ENCODE measurements at places on chromosomes 5 and 9. TPM values are rescaled to one million over a fixed set of nuclear protein-coding genes. Genes with fewer than 3 reads are reported as not detected.
A peak's percentile ranks its signal among the peaks of the same experiment; 100 is the strongest.

CCDC69 gene
- 0.92 TPM for total RNA-seq

RELL2 gene
- 18.6 TPM for total RNA-seq

MEIKIN gene
- not detected for total RNA-seq

OBP2B gene
- 0.62 TPM for total RNA-seq

MRPS30 gene
- 84.1 TPM for total RNA-seq

DNA sequence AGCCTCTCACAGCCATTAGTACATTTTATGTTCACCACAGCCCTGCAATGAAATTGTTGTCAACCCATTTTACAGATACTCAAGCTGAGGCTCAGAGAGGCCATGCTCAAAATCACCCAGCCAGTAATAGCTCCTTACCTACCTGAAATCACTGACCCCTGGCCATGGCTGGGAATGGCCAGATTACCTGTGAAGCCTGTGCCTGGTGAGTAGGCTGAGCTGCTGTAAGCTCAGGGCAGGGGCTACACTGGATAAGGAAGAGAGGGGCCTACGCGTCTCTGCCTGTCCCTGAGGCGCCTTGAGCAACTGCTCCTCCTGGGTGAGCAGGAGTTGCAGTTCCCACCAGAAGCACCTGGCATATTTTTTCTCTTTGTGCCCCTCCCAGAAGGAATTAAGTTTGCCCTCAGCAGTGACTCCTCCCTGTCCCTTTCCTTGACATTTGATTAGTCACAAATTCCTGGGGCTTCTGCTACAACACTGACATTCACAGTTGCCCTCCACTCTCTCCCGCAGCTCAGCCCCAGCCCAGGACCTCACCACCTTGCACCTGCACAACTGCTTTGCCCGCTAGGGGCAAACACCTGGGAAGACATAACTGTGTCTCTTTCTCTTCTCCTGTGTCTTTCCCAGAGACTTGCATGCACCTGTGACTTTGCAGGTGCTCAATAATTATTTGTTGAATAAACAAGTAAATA lies 5.7 kb downstream of the CLTB start:
- ATAC-seq: no peak

- no peak for ATAC-seq
Observed at GRCh38 chr5:180646289-180646962, 3.0 kb downstream of the FLT4 start.

DNA sequence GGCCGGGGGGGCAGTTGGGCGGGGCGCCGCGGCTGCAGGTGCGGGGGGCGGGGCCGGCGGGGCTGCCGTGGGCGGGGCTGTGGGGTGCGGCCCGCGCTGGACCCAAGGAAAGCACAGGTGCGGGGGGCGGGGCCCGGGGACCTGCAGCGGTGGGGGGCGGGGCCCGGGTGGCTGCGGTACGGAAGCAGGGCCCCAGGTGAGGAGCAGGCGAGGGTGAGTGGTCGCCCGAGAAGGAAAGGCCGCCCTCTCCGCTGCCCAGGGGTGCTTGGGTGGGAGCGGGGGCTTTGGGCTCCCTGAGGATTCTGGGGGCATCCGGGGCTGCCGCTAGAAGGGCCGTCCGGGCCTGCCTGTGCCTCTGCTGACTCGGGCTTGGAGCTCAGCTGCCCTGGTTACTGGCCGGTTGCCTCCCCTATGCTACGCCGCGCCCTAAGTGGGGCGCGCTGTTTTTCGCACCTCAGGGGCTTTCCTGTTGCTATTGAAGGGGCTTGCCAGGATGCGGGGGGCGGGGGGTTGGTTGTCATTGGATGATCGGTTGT lies 767 bp downstream of the RALGPS1 start:
- ATAC-seq: peak; percentile 7

GRCh38 chr9:14361074-14361473 lies 47.1 kb upstream of the NFIB start:
- no peak for ATAC-seq

- no peak for ATAC-seq
Observed at GRCh38 chr5:159132429-159133040, 32.8 kb upstream of the EBF1 start.

DNA sequence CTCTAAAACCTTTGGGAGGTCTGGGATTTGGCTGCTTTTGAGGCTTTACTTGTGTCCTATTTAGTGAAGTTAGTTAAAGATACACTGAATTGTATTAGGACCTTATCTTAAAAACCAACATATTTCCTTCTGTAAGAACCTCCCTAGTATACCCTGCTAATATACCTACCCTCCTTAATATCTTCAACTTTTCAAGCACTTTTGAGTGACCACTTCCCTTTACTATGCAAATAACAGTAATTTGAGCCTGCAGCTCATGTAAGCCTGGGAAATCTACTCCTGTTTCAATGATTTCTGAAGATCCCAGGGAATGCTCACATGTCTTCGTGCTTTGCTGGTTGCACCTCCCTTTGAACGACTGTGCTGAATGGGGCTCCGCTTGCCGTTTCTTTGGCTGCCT lies 358.5 kb downstream of the YTHDC2 start:
- no peak for ATAC-seq

DNA sequence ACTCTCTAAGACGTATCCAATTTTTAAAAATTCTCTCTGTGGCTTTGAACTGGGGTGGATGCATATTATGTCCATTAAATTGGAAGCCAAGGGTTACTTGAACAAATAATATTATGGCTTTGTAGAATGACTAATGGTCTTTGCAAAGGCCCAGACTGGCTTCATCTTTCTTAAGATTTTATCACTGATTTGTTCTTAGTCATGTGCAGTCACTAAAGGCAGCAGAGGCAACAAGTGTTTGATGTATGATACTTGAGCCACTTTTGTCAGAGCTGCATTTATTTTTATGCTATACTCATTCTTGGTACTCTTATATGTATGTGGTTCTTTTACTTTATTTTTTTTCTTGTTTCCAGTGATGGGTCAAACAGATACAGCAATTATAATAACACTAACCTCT lies 152.2 kb downstream of the NR2F1-AS1 start:
- ATAC-seq: peak; percentile 43

DNA sequence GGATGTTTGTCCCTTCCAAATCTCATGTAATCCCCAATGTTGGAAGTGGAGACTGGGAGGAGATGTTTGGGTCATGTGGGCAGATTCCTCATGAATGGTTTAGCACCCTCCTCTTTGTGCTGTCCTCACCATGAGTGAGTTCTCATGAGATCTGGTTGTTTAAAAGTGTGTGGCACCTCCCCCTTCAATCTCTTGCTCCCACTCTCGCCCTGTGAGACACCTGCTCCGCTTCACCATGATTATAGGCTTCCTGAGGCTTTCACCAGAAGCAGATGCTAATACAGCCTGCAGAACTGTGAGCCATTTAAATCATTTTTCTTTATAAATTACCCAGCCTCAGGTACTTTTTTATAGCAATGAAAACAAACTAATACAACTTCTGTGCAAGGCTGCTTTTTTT lies 127.3 kb upstream of the CCDC152 start:
- no peak for ATAC-seq

GRCh38 chr5:39226100-39226451 lies 6.7 kb upstream of the FYB1 start:
- ATAC-seq: no peak

DNA sequence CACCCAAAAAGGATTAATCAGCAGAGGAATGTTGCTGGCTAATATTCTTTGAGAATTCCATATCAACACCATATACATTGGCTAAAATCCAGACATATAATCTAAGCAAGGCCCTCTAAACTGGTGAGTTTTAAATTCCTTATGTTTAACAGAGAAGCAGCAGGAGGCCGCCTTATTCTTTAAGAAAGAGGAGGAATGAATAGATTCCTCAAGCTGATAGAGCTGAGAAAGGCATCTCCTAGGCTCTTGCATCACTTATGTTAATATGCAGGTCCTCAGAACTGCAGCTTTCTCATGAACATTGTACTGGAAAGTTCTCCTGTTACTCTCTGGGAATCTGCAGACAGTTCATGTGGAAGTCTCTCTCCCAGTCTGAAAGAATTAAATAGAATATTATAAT lies 20.1 kb upstream of the SMARCA2 start:
- peak; percentile 30 for ATAC-seq

DNA sequence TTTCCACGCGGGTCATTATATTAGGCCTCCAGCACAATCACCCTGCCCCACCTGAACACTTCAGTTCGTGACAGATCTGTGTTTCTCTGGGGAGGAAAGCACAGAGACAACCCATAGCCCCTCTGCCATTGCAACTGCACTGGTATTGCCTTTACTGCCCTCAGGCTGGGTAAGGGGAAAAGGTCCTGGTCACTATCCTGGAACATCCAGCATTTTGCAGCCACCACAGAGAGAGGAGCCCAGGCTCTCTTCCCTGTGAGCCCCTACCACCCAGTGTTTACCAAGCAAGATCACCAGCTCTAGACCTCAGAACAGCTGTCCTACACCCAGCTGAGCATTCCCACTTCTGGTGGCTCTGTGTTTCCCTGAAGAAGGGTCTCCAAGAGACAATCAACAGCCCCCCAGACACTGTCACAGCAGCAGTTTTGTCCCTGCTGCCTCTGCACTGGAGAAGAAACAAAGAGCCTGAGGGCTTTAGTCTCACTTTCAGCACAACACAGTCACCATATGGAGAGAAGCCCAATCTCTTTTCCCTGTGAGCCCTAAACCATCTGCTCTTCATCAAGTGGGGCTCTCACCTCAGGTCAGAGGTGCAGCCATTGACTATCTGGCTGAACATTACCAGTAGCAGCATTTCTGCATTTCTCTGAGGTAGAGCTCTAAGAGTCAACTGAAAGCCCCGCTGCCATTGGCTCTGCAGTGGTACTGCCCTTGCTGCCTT lies 655.2 kb upstream of the FAM174A start:
- ATAC-seq: no peak

GRCh38 chr5:82046276-82046647 lies 74.4 kb downstream of the ATG10 start:
- peak; percentile 22 for ATAC-seq

DNA sequence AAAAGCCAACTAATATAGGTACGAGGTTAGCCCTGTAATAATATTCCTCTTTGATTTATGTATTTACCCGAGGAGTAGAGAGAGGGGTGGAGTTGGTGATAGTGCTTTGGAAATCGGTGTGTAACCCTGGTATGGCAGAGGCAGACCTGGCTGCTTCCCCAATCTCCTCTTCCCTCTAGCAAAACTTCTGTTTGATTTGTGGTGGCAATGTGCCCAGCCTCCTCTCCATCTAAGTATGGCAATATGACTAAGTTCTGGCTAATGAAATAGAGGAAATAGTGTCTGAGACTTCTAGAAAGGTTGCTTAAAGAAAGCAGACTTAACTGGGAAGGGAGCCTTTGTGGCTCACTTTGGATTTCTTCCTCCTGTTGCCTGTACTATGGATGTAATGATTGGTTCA lies 491.1 kb downstream of the ENC1 start:
- ATAC-seq: no peak
